CD8-positive, alpha-beta T cell (primary cell): ENCODE measurements at places on chromosomes 6 and 20.

- DNase-seq: no peak
Measured at GRCh38 chr6:149999636-150000035, 25.7 kb downstream of the RAET1L start.

DNA sequence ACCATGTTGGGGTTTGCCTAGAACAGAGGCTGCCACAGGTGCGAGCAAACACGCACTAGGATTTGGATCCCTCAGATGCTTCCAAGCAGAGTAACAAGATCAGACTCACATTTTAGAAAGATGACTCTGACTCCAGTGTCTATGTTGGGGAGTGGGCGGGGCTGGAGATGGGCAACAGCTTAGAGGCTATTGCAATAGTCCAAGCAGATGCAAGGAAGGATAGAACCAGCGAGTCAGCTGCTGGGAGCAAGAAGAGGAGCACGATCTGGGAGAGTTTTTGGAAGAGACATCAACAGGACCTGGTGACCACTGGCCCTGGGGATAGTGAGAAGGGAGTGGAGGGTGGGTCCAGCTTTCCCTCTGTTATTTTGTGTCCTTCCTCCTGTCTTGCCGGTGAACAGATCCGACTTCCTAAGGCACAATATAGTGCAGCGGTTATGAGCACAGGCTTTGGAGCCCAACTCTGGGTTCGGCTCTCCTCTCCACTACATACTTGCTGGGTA is 52.7 kb downstream of the FGD2 start:
- DNase-seq: no peak

DNA sequence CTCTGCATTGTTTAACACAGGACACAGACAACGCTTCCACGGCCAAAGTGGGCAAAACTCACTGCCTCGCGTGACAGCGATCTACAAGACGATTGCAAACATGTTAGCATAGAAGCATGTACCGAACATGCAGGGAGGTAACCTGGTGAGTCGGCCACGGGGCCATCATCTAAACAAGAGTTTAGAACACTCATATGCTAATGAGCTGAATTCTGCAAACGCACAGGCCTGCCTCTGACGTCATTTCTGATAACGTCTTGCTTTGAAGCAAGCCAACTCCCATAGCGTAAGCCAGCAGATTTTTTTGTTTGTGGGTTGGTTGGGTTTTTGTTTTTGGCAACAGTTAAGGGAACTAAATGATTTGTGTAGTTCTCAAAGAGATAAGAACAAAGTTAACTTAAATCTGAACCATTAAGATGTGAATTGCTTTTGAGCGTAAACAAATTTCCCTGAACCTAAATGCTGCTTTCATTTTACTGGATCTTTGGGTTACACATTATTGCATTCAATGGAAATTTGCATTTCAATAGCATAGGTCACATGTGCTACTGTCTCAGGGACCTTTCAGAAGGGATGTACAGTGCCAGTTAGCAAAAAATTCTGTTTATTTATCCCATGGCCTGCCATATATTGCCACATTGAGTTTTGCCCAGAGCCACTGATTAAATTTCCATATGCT is 184.5 kb upstream of the PDE10A start:
- no peak for DNase-seq

GRCh38 chr20:1245578-1245977 is 19.7 kb downstream of the RAD21L1 start:
- DNase-seq: no peak

DNA sequence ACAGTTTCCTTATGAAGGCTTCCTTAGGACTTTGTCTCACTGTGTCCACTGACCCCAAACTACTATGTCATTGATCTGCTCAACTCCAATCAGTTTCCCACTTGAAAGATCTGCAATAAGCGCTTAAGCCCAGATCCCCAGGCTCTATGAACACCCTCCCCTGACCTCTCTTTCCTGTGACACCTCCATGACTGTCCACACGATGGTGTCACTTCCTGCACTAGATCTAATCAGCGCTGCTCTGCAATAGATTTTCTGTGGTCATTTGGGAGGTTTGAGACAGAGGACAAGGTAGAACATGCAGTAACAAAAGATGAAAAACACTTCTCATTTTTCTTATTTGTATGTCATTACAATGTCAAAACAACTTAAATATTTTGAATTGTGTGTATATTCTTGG is 304.6 kb upstream of the AGPAT4 start:
- DNase-seq: no peak

GRCh38 chr6:3306848-3307247 is 48.1 kb downstream of the PSMG4 start:
- no peak for DNase-seq

GRCh38 chr20:16017656-16018055 is 555.6 kb downstream of the KIF16B start:
- DNase-seq: no peak

DNA sequence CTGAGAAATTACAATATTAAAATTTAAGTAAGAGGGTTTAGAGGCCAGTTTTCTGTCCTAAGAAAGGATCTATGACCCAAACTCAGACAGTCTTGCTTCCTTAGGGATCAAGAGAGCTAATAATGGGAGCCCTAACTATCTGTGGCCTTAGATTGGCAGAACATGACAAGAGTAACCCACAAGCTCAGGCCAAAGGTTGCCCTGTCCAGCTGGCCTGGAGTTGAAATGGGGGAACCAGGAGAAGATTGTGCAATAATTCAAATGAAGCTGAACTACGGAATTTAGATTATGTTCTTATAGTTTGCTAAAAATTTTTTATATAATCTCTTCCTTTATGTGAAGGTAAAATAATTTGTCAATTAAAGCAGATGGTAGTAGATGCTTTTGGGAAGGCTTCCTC is 26.4 kb downstream of the LAMA4 start:
- no peak for DNase-seq
